Upper lobe of right lung (tissue), 1 donor: ENCODE measurements at places on chromosomes 5 and 9.
A peak's percentile ranks its signal among the peaks of the same experiment; 100 is the strongest.

- DNase-seq, result no peak
These were observed 9.7 kb upstream of the CLPTM1L start for GRCh38 chr5:1354576-1354975.

DNA sequence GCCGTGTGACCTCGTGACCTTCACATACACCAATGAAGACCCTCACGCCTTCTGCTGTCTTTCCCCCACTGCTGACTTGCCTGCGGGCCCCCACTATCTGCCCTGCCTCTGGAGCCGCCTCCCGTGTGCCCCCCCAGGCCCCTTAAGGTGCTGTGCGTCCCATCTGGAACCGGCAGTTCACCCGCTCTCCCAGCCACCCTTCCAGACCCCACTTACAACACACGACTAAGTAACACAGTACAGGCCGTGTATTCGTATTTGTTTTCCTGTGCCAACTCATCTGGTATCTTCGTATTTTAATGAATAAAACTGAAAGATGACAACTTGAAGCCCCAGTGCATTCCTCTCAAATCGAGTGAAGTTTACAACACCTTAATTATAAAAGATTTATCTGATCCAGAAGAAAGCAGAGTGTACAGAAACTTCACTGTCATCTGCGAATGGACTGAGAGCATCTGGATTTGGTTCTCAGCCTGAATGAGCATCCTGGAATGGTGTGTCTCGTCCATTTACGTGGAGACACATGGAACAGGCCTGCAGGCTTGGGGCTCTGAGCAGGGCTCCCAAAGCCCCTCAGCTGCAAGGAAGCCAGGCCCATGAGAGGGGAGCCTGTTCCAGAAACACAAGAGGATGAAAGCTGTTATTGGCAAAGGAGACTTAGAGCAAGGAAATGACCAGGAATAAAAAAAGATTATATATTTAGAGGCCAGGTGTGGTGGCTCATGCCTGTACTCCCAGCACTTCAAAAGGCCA, 21.9 kb upstream of the TERT start:
- peak; percentile 39 for DNase-seq

- no peak for DNase-seq
These were observed 14.6 kb downstream of the MRPS27 start for GRCh38 chr5:72305194-72306142.

DNA sequence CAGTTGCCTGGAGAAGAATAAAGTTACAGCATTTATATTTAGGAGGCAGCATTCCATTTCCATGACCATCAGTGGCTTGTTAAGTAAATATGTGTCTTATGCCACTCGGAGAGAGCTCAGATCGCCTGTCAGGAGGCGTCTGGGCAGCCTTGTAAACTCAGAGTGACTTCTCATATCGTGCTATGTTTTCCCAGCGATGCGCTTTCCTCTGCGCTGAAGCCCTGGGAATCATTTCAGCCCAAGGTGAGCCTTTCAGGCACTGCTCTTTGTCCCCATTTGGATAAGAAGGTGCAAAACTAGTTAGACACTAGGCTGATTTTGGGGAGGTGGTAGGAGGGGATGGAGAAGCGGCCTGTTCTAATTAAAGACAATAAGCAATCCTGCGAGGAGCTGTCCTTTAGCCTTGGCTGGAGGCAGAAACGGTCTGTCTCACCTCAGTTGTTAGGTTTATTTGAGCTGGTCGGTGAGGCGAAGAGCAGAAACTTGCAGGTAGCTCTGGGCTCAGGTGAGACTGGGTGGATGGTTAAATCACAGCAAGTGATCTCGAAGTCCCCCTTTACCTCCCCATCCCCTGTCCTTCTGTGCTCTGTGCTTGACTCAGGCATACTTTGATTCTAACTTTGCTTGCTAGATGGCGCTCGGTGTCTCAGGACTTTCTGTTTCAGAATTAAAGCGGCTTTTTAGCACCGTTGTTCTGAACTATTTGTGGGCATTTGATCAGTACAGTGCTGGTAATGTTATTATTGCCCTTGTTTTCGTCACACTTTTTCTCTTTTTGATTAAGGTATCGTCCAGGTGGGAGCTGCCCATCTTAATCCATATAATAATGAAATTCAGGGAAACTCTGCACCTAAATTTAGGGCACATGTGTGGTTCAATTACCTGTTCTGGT, 24.6 kb downstream of the NR2F1 start:
- no peak for DNase-seq

DNA sequence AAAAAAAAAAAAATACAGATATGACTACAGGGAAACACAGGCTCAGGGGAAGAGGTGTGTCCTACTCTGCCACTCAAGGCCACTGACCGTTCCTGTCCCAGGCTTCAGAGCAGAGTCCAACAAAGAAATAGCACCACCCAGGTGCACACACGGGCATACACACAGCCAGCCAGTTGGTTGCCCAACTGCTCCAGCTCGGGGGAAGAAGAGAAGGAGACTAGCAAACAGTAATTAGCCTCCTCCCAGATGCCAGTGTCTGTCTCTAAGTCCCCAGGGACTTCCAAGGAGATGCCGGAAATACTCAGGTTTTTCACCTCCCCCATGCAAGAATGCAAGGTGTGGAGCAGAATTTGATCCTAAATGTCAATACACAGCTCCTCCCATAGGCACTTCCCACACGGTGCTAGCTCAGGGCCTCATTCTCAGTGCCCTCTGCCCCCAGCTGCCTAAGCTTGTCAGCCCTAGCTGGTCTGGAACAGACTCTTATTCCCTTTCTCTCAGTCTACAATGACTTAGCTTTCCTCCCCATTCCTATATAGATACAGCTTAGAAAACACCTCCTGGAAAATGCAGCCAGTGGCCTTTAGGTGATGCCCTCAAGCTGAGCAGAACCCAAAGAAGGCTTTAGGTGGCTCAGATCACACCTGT, 1.7 kb downstream of the MYORG start:
- no peak for DNase-seq

GRCh38 chr5:67561151-67561932, 364.7 kb upstream of the CD180 start:
- no peak for DNase-seq

- no peak for DNase-seq
These were observed 40.8 kb upstream of the GNPDA1 start for GRCh38 chr5:142053426-142054151.

DNA sequence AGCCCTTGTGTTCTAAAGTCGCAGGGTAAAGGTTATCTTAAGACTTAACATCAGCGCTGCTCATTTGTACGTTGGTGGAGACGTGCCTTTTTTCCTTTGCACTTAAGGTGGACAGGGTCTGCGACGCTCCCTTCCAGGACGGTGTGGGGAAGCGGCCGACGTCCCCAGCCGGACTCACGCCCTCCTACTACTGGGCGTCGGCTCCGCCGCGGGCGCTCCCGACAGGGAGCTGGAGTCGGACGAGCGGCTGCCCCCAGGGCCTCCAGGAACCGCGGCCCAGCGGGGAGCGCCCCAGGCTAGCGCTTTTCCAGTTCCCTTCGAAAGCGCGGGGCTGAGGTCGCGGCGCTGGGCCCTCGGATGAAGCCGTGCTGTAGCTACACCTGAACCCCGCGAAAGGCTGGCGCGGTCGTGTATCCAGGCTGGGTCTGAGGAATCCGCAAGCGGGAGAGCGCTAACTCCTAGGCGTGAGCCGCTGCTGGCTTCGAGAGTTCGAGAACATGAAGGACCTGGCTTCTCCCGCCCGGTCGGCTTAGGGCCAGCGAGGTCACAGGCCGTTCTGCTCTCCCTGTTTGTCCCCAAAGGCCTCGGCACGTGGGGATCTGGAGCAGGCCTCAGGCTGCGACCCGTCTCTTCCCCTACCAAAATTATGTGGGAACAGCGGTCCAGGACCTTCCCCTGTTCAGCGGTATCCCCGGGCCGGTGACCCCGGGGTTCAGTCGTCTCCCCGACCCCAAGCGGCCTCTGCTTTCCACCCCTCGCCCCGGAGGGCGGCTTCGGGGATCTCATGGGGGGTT, 3.8 kb upstream of the DMRT3 start:
- no peak for DNase-seq

- no peak for DNase-seq
These were observed 83.7 kb upstream of the SARDH start for GRCh38 chr9:133821601-133822429.

GRCh38 chr5:174832811-174833210, 108.4 kb downstream of the MSX2 start:
- no peak for DNase-seq

- DNase-seq, result no peak
These were observed 42.0 kb downstream of the NR3C1 start for GRCh38 chr5:143361438-143361837.

- no peak for DNase-seq
These were observed 34.9 kb upstream of the FOXI1 start for GRCh38 chr5:170070556-170071412.

DNA sequence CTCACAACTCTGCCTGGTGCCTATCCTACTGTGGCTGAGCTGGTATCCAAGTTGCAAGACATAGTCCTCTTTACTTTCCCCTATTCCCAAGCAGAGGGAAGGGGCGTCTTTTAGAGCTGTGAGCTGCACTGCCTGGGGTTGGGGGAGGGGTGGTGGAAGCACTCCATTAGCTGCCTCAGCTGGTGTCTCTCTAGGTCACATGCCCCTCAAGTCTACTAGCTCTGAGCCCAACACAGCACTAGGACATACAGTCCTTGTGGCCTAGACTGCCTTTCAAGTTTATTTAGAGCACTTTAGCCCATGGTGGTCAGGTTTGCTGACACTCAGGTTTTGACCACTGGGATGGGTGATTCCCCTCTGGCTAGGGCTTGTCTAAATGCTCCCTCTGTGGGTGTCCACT, 54.7 kb downstream of the SREK1 start:
- DNase-seq, result no peak

DNA sequence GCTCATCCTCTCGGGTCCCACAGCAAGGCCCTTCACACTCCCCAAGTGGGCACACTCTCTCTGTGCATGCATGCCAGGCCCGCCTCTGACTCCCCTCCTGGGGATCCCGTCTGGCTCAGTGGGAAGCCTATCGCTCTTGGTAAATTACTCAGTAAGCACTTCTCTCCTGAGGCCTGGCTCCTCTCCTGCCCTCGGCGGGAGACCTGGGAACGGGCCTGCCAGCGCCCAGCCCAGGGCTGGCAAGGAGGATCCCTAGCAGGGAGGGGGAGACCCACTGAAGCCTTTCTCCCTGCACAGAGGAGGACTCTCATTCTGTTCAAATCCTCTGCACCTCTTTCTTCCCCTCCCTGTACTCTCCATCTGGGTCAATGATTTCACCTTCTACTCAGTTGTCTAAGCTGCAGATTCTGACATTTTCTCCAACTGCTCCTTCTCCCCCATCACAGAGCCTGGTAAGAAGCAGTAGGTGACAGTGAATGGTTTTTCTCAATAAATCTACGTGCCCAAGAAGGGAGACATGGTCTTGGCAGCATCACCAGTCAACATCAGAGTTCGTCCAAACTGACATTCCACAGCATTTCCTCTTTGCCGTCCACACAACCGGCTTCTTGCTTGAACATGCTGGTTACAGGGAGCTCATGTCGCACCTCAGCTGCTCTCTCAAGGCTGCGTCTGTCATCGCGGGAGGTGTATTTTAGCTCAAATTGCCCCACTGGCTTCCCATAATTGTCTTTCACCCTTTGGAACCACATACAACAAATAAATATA, 81.9 kb downstream of the GPR21 start:
- no peak for DNase-seq

- no peak for DNase-seq
These were observed 1486.8 kb upstream of the C9orf72 start for GRCh38 chr9:29060041-29060440.

- no peak for DNase-seq
These were observed 16.5 kb downstream of the TMEM268 start for GRCh38 chr9:114627553-114627952.

DNA sequence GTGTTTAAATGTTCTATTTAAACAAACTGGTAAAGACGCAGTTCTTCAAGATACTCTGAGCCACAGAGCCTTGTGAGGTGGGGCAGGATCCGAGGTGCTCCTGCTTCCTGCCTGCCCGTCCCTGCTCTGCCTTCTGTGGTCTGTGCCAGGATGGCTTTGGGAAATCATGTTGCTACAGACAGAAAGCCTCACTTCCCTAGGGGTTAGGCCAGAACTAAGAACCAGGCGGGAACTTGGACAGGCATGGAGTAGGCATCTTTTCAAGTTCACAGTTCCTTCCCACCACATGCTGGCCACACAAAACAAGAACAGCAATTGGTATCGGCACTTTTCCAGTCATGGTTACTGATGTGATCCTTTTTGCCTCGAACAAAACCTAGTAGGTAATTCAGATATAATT, 67.7 kb upstream of the SPOCK1 start:
- no peak for DNase-seq

GRCh38 chr5:167785901-167786300, 505.5 kb upstream of the WWC1 start:
- no peak for DNase-seq

GRCh38 chr9:69940674-69941073, 103.0 kb upstream of the MAMDC2 start:
- DNase-seq, result no peak

GRCh38 chr5:134209477-134210245, 16.2 kb downstream of the PPP2CA start:
- no peak for DNase-seq

- DNase-seq, result peak; percentile 78
These were observed 11.9 kb upstream of the GM2A start for GRCh38 chr5:151240924-151241635.

DNA sequence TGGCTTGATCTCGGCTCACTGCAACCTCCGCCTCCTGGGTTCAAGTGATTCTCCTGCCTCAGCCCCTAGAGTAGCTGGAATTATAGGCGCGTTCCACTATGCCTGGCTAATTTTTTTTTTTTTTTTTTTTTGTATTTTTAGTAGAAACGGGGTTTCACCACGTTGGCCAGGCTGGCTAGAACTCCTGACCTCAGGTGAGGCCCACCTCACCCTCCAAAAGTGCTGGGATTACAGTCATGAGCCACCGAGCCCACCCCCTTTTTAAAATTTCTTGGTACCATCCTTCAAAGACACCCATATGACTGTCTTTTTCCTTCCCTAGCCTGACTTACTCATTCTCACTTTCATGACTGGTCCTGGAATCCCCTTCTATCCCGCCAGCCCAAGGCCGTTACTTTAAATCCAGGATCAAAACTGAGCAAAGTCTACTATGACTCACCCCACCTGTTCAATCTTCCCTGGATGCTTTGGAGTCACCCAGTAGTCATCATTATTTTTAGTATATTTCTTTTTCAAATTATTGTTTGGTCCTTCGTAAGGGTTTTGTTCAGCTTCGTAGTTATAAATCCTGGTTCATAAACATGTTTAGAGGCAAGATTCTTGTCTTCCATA, 1.2 kb upstream of the TBCA start:
- DNase-seq, result no peak

DNA sequence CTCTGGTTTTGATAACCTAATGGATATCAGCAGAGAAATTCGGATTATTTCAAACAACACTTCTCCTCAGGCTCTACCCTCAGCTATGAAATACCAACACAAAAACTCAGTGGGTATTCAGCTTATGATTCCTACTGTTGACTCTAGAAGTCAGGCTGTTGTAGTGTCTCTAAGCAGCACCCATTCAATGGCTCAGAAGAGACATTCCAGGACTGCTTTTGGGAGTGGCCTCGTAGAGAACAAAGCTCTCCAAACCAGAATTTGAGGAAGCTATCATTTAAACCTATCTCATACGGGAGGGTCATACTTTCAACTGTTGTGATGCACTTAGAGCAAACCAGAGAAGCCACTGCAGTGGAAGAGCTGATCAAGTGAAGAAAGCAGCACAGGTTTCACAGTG, 34.1 kb downstream of the ETF1 start:
- no peak for DNase-seq

GRCh38 chr5:55668356-55668755, 43.8 kb downstream of the SLC38A9 start:
- no peak for DNase-seq
